ENCODE measurements at places on chromosomes 4 and X. TPM values are rescaled to one million over a fixed set of nuclear protein-coding genes. Genes with fewer than 3 reads are reported as not detected.

The NWD2 gene
- not detected for polyA plus RNA-seq

The TMEM175 gene
- polyA plus RNA-seq, result 15.7 TPM

The WWC2 gene
- polyA plus RNA-seq, result 14.9 TPM

The PRRG1 gene
- 5.0 TPM for polyA plus RNA-seq

The SAGE1 gene
- 0.05 TPM for polyA plus RNA-seq

The NEXMIF gene
- 0.01 TPM for polyA plus RNA-seq

The SPP1 gene
- polyA plus RNA-seq, result 226 TPM

The PABPC1L2A gene
- polyA plus RNA-seq, result not detected

The CENPVL2 gene
- not detected for polyA plus RNA-seq

The FGB gene
- 13.8 TPM for polyA plus RNA-seq

The PPP4R3C gene
- not detected for polyA plus RNA-seq

The AKAP14 gene
- not detected for polyA plus RNA-seq

The TEX13A gene
- not detected for polyA plus RNA-seq

The HTRA3 gene
- 8.0 TPM for polyA plus RNA-seq

- no peak for DNase-seq
Observed at GRCh38 chr4:953574-953915, 19.8 kb downstream of the DGKQ start.

- DNase-seq, result peak; percentile 7
Observed at GRCh38 chrX:129717892-129718291, 20.9 kb upstream of the XPNPEP2 start.

DNA sequence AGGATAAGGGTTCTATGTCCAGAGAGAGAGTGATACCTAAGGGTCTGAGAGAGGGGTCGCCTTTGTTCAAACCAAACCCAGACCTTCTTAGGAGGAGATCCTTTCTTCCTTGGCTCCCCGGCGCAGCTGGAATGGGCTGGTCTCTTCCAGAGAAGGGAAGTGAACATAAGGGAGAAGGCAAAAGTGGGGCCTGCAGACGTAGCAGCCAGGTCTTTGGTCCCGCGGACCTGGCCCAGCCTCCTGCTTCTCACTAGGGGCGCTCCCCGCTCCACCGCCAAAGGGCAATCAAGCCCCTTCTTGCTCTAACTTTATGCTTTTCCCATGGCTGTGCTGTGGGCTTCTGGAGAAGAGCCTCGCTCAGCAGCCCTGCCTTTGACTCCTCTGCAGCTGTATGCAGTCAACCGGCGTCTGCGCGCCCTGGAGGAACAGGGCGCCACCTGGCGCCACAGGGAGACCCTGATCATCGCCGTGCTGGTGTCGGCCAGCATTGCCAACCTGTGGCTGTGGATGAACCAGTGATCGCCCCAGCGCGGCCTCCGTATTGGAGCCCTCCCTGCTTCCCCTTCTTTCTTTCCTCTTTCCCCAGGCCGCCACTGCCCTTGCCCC lies 6.5 kb downstream of the FATE1 start:
- peak; percentile 12 for DNase-seq

DNA sequence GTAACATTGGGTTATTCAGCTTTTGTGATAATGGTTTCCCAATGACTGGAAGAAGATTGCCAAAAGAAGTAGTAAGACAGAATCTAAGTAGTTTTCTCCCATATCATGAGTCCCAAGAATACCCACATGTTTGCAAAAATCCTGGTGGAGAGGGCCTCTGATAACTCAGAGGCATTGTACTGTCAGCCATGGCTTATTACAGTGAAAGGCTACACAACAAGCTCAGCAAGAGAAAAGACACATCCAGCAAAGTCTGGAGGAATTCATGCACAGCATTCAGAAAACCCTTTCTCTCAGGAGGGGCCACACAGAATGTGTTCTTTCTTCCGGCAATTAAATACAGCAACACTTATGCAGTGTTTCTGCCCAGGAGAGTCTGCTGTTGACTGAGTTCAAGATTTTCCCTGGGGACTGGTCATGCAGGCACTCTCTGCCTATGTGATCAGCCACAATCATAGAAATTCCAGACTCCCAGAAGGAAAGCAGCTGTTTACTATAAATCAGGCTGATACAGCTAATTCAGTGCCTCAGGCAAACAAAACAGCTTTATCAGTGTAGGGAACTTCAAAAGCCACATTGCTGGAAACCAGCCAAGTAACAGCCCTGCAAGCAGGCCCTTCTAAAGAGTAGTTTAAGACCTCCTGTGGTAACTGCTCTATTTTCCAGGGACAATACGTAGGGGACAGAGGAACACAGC lies 937.1 kb downstream of the CCSER1 start:
- DNase-seq, result peak; percentile 5

GRCh38 chr4:110636680-110637407 lies 14.0 kb upstream of the PITX2 start:
- peak; percentile 56 for DNase-seq

GRCh38 chrX:138128027-138128671 lies 562.2 kb downstream of the ZIC3 start:
- peak; percentile 5 for DNase-seq

- DNase-seq, result no peak
Observed at GRCh38 chr4:13783800-13784411, 156.4 kb upstream of the BOD1L1 start.

DNA sequence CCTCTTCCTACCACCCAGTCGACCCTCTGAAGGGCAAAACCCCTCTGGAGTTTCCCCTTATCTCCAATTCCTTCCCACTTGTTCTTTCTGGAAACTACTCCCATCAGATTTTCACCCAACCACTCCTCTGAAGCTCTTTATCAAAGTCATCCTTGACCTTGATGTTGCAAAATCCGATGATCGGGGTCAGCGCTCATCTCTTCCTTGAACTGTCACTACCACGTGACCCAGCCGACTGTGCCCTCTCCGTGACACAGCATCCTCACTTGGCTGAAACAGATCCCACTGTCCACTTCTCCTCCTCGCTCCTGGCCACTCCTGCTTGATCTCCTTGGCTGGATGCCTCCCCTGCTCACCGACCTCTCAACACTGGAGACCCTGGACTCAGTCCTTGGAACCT lies 1.1 kb downstream of the CFAP99 start:
- no peak for DNase-seq

GRCh38 chrX:97504431-97504830 lies 620.7 kb downstream of the RPA4 start:
- no peak for DNase-seq

DNA sequence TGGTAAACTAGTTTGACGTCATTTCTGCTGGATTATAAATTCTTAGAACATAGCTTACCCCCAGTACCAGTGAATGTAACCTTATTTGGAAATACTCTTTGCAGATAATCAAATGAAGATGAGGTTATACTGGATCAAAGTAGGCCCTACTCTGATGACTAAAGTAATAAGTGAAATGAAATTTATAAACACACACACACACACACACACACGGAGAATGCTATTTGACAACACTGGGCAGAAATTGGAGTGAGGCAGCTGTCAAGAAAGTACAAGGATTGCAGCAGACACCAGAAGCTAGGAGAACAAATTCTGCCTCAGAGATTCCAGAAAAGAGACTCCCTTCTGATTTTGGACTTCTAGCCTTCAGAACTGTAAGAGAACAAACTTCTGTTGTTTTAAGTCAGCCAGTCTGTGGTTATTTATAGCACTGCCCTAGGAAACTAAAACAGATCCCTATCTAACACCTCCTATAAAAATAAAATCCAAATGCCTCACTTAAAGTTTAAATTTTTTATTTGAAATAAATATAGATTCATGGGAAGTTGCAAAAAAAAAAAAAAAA lies 448.6 kb downstream of the PCDH18 start:
- no peak for DNase-seq

GRCh38 chrX:28189011-28189410 lies 207.8 kb upstream of the DCAF8L1 start:
- peak; percentile 26 for DNase-seq

DNA sequence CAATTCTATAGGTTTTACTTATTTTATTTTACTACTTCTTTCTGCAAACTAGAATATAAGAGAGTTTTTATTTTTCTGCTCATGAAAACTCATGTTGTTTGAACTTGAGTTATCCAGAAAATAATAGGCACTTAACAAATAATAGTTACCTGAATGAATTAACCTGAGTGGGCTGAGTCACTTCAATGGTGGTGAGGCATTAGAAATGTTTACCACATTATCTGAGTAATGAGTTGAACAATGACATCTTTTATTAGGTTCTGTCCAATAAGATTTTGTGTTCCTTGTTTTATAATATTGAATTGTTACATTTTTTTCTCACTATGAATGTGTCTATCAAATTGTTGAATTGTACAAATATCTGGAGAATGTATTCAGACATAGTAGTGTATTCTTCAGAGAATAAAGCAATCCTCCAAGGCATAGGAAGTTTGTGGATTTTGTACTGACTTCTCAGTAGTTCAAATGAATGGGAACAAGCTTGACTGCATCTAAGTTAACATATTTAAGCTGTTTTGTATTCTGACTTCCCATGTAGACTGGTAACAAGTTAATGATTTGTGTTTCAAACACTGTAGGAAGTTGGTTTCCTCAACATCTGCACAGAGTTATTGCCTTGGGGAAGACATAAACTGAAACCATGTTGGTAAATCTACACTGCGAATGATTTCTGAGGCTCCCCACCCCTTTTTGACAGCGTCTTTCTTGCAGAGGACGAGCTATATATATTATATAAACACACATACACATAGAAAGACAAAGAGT lies 1808.9 kb upstream of the TENM3 start:
- no peak for DNase-seq

GRCh38 chr4:185712350-185713024 lies 99.5 kb downstream of the SORBS2 start:
- DNase-seq, result no peak

GRCh38 chr4:1241466-1241935 lies 7.4 kb downstream of the CTBP1 start:
- no peak for DNase-seq

DNA sequence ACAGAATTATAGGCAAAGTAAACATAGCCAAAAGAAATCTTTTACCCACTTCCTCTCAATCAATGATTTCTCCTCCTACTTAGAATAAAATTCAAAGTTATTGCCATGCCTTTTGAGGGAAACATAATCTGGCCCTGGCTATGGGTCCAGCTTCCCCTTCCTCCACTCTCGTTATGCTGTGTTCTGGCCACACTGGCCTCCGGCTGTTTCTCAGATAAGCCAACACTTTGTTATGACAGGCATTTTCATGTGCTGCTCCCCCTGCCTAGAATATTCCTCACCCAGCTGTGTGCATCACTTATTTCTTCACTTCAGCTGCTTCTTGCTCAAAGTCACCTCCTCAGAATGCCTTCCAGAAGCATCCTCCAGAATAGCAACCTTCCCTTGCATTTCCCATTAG lies 386.6 kb upstream of the AADAT start:
- no peak for DNase-seq

DNA sequence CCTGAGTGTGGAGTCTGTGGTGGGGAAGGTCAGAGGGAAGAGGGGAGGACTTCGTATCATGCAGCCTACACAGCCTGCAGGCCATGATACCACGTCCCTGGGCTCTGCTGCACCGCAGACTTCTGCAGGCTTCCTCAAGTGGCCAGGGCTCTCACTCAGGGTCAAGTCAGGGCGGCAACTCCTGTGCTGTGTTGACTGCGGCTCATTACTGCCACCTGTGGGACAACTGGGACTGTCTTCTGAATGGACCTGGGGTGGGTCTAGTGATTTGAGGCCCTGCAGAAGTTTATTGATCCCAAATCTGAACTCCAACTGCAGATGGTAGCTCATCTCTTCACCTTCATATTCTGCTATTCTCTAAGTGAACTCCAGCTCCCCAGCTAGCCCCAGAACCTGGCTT lies 167.1 kb downstream of the NSUN7 start:
- DNase-seq, result peak; percentile 38

- DNase-seq, result no peak
Observed at GRCh38 chrX:69507500-69507789, 3.3 kb downstream of the NALF2 start.

GRCh38 chrX:35380808-35381700 lies 417.1 kb upstream of the MAGEB16 start:
- DNase-seq, result peak; percentile 36

DNA sequence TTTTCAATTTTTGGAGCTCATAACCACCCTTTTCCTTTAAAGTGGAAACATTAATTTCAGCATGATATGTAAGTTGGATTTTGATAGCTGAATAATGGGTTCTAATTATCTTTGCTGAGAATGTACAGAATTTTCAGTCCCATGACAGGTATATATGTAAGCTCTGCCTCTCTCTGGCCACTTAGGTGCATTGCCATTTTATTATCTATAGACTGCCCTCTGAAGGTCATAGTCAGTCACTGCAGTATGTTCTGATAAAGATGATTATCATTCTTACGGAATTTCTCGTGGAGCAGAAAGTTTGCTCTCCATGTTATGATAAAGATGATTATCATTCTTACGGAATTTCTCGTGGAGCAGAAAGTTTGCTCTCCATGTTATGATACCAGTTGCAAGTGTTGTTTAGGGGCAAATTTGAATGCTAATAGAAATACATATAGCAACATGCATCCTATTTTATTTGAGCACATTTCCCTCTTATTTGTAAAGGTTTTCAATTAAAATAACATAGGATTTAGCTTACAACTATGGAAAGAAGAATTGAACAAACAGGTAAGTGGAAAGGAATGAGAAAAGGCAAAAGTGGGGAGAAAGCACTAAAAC lies 10.4 kb downstream of the AFP start:
- peak; percentile 60 for DNase-seq

DNA sequence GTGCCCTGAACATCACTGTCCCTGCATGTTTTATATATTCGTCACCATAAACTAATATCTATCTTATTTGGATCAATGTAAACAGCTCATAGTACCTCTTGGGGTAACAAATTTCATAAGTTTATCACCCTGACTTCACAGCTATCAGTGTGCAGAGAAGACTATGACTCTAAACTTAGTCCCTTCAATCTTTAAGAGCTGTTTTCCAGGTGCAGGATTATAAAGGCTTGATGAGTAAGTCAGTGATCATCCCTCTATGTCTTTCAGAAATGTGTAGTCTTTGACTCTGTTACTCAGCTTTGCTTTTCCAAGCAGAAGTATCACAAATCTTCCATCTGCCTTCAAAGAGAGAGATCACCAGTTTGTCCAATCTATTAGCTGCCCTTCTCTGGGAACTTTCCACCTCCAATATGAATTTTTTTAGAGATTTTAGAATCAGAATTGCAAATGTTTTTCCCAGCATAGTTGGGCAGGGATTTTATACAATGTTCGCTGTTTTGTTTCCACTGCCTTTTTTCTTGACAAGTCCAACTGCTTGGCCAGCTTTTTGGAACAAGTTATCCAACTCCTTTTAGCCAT lies 45.1 kb upstream of the TSPAN7 start:
- DNase-seq, result no peak

GRCh38 chr4:98601708-98602107 lies 56.7 kb downstream of the TSPAN5 start:
- DNase-seq, result no peak
